Renal cortical epithelial cell (primary cell): ENCODE measurements at places on chromosomes 7 and 10.

DNA sequence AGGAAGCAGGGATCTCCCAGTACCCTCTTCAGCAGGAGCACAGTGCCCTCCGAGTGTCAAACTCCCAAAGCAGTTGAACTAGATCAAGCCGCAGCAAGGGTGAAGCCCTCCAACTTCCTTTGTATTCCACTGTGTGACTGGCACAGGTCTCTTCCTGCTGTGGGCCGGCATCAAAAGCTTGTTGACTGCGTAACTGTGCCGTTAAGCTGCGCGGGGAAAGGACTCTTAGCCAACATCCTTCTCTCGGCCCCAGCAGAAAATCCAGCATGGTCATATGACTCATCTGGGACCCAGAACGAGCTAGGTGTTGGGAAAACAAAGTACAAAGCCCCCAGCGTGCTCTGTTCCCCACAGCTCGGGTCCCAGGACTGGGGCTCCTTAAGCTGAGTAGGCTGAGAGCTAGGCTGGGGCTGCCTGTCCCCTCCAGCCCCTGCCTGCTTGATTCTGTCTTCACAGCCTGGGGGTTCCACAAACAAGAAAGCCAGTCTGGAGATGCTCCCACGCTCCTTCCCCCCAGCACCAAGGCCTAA, 52.2 kb downstream of the COL17A1 start:
- no peak for DNase-seq

DNA sequence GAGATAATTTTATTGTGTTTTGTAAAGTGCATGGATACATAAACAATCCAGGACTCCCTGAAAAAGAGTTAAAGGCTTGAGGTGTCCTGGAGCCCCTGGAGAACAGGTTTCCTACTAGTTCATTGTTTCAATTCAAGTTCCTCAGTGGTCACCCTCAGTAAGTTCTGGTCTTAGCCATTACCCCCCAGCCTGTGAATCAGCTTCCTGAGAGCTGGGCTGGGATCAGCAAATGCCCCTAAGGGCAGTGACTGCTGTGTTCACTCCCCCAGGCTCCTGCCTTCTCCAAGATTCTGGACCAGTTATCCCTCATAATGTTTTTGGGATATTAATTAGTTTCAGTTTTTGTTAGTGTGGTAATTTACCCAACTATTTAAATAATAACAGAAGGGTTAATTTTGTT, 151.6 kb upstream of the PRSS58 start:
- DNase-seq, result no peak

DNA sequence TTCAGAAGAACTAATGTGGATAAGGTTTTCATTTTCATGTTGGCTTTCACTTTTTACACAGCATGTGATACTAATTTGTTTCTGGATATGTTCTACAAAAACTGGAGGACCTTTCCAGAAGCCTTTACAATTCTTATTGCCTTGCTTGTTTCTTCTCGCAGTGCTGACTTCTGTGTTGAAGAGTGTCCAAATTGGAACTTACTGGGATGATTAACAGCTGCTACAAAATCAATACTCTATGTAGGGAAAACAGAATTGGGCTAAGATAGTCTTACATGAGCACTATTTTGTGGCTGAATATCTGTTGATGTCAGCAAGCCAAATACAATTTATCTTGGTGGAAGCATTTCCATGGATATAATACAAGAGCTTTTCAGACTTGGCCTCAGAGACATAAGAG, 351.2 kb downstream of the DGKB start:
- DNase-seq, result no peak

GRCh38 chr7:119969054-119969453, 303.9 kb upstream of the KCND2 start:
- no peak for DNase-seq

DNA sequence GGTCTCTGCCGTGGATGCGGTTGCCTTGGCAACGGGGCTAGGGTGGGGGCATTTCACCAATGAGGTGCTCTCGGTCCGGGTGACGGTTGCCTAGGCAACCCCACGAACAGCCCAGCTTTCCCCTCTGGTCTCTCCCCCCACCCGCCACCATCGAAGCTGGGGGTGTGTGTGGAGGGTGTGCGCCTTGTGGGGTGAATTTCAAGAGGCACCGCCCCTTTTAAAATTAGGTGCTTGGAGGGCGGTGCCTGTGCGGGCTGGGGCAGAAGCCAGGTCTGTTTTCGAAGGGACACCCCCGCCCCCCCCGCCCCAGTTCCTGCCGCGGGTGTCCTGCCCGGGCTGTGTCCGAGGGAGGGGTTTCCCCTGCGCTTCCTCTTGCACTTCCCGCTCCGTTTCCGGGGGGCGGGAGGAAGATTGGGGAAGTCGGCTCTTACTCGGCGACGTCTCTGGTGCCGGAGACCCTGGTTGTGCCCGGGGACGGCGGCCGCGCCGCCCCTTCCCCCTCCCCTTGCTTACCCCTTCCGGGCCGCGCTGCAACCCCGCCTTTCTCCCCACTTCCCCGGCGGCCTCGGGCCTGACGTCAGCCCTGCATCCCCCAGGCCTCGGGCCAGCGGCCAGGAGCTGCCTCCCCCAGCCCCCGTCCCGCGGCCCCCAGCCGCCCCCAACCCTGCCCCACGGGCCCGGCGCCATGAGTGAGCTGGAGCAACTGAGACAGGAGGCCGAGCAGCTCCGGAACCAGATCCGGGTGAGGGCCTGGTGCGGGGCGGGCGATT, 2.2 kb downstream of the GNB2 start:
- DNase-seq, result peak; percentile 47

- no peak for DNase-seq
Observed at GRCh38 chr10:100683004-100683403, 62.4 kb upstream of the PAX2 start.

GRCh38 chr10:102770792-102771191, 27.0 kb downstream of the WBP1L start:
- no peak for DNase-seq

DNA sequence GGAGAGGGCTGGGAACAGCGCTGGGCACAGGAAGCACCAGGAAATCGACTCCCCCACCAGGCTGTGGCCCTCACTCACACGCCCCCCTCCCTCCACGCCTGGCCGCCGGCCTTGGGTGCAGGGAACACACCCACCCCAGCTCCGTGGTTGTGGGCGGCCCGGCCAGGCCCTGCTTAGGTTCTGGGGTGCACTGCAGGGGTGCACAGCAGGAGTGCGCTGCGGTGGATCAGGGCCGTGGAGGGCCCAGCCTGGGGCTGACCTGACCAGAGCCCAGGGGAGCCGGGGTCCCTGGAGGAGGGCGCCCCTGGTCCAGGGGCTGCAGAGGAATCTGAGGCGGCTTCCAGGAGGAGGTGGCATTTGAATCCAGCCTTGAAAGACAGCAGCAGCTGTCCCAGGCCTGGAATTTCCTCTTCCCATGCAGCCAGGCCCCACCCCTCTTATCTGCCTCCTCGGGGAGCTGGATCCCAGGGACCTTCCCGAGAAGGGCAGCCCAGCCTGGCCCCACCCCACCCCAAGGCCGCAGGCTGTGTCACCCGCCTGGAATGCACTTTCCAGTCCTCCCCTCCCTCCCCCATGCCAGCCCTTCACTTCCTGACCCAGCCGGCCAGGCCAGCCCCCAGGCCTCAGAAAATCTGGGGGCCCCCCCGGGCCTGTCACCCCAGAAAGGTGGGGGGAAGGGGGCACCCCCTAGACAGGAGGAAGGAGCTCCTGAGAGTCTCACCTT, 18.4 kb upstream of the PDGFA start:
- DNase-seq, result peak; percentile 82

DNA sequence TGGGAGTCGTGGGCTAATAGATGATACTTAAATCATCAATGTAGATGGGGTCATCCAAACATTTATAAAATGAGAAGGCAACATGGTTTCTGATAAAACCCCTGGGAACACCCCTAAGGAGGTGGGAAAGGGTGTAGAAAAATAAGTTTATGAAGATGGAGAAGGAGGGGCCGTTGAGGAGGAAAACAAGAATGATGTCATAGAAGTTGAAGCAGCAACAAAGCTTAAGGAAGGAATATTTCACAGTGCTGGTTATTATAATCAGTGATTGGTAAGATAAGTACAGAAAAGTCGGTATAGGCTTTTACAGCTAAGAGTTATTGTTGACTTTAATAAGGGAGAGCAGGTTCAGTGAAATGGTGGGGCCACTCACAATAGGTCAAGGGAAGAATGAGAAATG, 9.0 kb upstream of the HIBADH start:
- no peak for DNase-seq

DNA sequence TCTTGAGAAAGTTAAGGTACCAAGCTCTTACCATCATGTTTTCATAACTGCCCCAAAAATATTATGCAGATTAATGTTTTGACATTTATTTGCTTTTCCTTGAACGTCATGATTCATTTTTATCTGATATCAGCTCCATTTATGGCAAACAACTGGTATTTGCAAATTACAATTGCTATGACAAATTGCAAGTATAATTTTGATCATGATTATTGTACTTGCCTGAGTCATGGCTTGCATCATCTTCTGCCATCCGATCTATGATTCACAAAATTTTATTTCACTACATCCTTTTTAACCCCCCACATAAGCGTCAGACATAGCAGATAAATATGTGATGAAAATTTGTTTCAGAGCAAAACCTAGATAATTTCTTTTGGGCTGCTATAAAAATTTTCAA, 155.0 kb downstream of the STK31 start:
- DNase-seq, result no peak

- peak; percentile 92 for DNase-seq
Observed at GRCh38 chr7:139490130-139490529, 6.7 kb upstream of the KLRG2 start.

DNA sequence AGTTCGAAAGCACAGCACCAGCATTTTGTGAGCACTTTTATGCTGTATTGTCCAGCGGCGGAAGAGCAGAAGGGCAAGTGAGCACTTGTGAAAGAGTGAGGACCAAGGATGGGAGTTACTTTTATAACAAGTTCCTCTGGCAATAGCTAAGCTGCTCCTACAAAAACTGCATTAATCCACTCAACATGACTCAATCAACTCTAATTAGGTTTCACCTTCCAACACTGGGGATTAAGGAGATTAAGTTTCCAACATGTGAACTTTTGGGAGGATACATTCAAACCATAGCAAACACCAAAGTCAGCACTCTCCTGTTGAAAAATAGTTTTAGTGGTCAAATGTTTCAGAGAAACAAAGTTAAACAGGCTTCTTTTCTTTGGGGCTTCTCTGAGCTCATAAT, 844.5 kb downstream of the REEP3 start:
- DNase-seq, result peak; percentile 24

GRCh38 chr10:67629461-67629971, 66.5 kb downstream of the CTNNA3 start:
- DNase-seq, result peak; percentile 87
